EL (cell line): ENCODE measurements at places on chromosomes 3 and 15.

- DNase-seq = no peak
Measured at GRCh38 chr3:30266524-30266923, 339.9 kb upstream of the TGFBR2 start.

DNA sequence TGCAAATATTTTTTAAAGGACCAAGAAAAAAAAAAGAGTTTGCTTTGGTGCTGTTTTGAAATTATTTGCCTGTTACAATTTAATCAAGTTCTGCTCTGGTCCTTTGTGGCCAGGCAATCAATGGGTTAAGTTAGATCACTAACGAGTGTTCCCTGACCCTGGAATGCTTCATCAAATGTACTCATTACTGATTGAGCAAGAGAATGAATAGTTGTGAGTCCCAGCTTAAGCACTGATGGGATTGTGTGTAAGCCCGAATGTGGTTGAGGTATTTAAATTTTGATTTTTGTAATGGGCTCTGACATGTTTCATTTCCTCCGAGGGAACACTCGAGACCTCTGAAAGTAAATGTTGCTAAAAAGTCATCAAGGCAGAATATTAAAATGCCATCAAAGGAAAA, 699.1 kb downstream of the MCTP2 start:
- DNase-seq = no peak

- DNase-seq = no peak
Measured at GRCh38 chr3:196486263-196486662, 17.3 kb downstream of the RNF168 start.

DNA sequence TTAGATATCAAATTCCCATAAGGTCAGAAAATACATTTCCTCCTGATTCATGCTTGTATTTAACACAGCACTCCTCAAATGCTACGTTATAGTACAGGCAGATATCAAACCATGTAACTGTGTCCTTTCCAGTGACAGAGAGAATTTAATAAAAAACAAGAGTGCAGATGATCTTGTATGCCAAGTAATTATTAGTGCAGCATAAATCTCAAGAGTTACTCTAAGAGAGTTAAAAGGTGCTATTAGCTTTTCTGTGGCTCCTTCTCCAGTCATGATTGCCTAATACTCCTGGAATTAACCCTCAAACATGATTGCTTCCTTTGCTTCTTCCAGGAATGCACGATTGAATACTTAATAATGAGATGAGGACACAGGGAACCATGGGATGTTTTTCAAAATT, 413.0 kb upstream of the DPH6 start:
- no peak for DNase-seq

DNA sequence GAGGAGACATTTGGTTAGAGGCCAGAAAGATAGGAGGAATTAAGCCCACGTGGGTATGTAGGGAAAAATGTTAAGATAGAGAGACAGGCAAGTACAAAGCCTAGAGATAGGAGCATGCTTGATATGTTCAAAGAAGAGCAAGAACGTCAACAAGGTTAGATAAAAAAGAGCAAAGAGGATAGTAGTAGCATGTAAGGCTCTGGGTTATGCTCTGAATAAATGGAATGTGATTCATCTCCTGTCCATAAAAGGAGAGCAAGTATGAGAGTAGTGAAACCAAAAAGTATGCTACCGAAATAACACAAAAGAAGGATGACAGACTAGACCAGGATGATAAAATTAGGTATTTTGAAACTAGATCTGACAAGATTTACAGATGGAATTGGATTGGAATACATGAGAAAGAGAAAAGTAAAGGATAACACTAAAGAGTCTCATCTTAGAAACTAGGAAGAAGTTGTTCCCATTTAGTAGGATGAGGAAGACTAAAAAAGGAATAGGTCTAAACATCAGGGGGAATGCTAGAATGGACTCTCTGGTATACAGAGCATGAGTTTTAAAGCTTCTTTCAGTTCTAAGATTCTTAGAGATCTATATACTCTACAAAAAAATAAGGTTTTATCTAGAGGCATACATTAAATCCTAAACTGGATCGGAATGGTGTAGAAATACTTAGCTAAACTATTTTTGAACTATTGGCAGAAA, 59.1 kb downstream of the TRPM7 start:
- peak; percentile 36 for DNase-seq

- no peak for DNase-seq
Measured at GRCh38 chr15:41493902-41494189, 172 bp downstream of the ITPKA start.

- peak; percentile 30 for DNase-seq
Measured at GRCh38 chr3:42264399-42265058, 1.5 kb downstream of the CCK start.

- DNase-seq = no peak
Measured at GRCh38 chr15:79078763-79079410, 11.7 kb downstream of the RASGRF1 start.

GRCh38 chr15:92666780-92667179, 11.2 kb upstream of the FAM174B start:
- DNase-seq = no peak

- peak; percentile 80 for DNase-seq
Measured at GRCh38 chr15:39079296-39079847, 501.5 kb upstream of the THBS1 start.

- peak; percentile 28 for DNase-seq
Measured at GRCh38 chr3:128282380-128283196, 129.3 kb downstream of the EEFSEC start.

DNA sequence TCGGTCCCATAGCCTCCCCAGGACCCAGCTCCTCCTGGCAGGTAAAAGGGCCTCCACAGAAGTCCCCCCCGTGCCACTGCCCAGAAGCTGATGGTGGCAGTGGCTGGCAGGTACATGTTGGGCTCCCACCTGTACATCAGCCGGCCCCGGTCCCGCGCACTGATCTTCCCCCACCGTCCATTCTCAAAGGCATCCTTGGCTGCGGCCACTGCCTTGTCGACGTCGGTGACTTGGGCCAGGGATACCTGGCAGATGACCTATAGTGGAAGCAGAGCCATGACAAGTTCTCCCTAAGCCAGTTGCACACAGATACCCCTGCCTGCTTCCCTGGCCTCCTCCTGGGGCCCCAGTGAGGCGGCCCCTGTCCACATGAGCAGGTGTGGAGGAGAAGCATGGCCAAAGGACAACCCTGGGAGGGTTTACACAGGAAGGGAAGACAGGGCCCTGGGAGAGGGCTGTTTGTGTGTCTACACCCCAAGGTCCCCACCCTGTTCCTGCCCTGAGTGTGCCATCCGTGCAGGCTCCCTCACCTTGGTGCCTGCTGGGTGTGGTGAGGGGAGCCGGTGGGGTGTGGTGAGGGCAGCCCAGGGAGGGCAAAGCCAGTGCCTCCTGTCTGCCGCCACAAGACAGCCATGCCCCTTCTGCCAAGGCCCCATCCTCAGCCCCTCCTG, 44.8 kb downstream of the ALDH1L1 start:
- no peak for DNase-seq

GRCh38 chr15:45572617-45573016, 14.6 kb upstream of the BLOC1S6 start:
- no peak for DNase-seq
